Lung (tissue), 17 donors: ENCODE measurements at places on chromosomes 7 and 10. TPM values are rescaled to one million over a fixed set of nuclear protein-coding genes. Genes with fewer than 3 reads are reported as not detected.
A peak's percentile ranks its signal among the peaks of the same experiment; 100 is the strongest.

DNA sequence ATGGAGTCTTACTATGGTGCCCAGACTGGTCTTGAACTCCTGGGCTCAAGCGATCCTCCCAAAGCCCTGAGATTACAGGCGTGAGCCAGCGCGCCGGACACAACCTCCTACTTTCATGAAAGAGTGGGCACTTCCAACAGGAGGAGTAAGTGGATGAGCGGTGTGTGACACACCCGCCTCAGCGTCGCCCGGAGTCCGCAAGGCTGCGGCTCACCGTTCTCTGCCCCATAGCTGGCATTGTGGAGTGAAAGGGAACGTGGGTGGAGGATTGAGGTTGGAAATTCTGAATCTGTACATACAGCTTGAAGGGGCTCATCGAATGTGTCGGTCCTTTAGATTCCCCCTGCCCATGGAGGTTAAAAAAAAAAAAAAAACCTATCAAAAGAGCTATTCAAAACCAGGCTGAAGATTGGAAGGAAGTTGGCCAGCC, 524 bp upstream of the PRXL2A start:
- H3K36me3 ChIP-seq = no peaks in the 10 kb centered on the region
- peak overlapping the region; percentile 93 for H3K27ac ChIP-seq
- H3K4me1 ChIP-seq = peaks cover 47% of the 10 kb centered on the region
- no peaks in the 10 kb centered on the region for H3K27me3 ChIP-seq
- H3K4me3 ChIP-seq = peak overlapping the region; percentile 81
- peak; percentile 40 for DNase-seq

Gene INSYN2A
- 0.10 TPM for polyA plus RNA-seq

DNA sequence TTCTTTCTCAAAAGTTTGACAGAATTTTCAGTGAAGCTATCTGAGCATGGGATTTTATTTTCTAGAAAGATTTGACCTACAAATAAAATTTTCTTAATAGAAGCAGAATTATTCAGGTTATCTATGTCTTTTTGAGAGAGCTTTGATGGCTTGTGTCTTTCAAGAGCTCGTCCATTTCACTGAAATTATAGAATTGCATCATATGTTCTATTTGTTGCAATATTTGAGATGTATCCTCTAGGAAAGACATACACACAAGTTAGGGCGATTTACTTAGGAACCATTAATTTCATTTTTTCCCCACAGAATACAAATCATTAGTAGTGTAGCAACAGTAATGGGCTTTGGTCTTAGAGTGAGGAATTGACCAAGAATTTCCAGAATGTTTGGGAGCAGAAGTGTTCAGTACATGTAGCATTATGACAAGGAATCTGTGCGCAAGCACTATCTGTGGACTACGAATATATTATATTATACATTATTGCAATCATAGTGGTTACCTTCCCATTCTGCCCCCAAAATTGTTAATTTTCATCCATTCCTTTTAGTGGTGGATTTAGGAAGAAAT, 12.8 kb upstream of the COL17A1 start:
- DNase-seq = no peak
- H3K36me3 ChIP-seq = no peaks in the 10 kb centered on the region
- no peak overlapping the region for H3K4me3 ChIP-seq
- no peaks in the 10 kb centered on the region for H3K27me3 ChIP-seq
- no peaks in the 10 kb centered on the region for H3K4me1 ChIP-seq
- no peak overlapping the region for H3K27ac ChIP-seq

Gene AKR1C1
- polyA plus RNA-seq = 53.5 TPM

DNA sequence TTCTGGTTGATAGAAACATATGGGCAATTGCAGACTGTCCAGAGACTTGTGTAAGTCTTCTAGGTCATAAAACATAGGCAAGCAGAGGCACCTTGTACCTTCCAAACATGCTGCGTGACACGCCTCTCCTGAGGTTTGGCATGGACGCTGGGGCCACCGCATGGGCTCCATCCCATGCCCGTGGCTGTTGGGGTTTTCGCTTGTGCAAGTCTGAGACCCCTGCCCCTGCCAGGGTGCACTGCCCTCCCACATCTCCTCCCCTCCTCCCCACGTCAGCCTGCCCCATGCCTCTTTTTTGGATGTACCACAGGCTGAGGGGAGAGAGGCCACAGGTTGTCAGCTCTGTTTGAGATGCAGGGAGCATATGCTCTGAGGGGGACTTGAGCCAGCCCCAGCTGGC, 19.0 kb downstream of the EIF3B start:
- no peaks in the 10 kb centered on the region for H3K4me1 ChIP-seq
- DNase-seq = no peak
- H3K36me3 ChIP-seq = peaks cover 26% of the 10 kb centered on the region
- no peak overlapping the region for H3K4me3 ChIP-seq
- no peak overlapping the region for H3K27ac ChIP-seq
- no peaks in the 10 kb centered on the region for H3K27me3 ChIP-seq

Gene MLXIPL
- polyA plus RNA-seq = 10.0 TPM

Gene SLC26A5
- polyA plus RNA-seq = 0.41 TPM

- no peak overlapping the region for H3K27ac ChIP-seq
- peaks cover 6% of the 10 kb centered on the region for H3K4me1 ChIP-seq
- no peak for DNase-seq
- H3K36me3 ChIP-seq = no peaks in the 10 kb centered on the region
- no peak overlapping the region for H3K4me3 ChIP-seq
Observed at GRCh38 chr10:62000037-62000603, 98.6 kb downstream of the ARID5B start.
